Activated CD4-positive, alpha-beta T cell treated with anti-CD3 and anti-CD28 coated beads, Interleukin-2, amount 50 U/mL, for 1 hour (primary cell): ENCODE measurements at places on chromosomes 1 and 21.

DNA sequence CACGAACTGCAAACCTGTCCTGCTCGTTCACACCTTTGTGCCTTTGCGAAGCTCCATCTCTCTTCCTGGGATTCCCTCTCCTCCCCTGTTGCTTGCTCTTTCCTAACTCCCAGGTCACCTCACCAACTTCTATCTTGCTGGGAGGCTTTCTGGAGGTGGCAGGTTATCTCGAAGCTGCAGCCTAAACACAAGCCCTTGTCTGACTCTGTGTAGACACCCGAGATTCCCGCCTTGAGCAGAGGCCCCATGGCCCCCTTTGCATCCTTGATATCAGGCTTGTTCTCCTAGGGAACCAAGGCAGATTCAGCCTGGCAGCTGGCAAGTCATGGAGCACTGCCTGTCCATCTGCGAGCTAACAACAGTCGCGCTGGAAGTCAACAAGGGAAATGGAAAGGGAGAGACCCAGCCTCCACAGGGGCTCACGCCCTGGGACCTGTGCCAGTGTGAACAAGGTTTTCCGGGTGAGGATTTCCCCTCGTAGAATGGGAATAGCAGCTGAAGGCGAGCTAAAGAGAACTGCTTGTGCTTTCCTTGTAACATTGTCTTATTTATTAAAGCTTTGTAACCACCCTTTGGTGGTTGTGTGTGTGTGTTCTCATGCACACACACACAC, 109.5 kb upstream of the JUN start:
- DNase-seq: no peak

DNA sequence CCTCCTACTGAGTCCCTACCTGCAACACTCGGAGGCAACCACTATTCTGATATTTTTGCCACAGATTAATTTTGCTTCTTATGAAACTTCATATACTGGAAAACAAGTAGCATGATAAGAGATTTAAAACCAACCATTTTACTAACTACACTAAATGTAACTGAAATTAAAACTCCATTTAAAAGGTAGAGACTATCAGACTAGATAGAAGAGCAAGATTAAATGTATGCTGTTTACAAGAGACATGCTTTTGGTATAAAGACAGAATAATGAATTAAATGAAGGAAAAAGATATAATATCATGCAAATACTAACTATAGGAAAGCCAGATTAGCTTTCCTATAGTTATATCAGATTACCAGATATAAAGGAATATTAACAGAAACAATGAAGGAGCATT, 175.9 kb downstream of the DYRK1A start:
- no peak for DNase-seq

DNA sequence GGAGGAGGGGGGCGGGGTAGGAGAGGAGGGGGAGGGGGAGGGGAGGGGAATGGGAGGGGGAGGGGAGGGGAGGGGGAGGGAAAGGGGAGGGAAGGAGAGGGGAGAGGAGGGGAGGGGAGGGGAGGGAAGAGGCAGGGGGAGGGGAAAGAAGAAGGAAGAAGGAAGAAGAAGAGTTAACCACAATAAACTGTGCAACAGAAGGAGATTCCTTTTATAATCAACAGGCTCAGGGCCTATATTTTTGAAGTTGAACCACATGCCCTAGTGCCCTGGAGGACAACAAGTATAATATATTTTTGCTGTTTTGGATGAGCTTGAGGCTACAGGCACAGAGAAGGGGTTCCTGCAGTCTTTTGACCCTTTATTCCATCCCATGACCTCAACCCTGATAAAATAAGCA, 228.2 kb upstream of the IRF2BP2 start:
- no peak for DNase-seq

- no peak for DNase-seq
These were observed 114.0 kb upstream of the RAB4A start for GRCh38 chr1:229156872-229157271.

- DNase-seq: no peak
These were observed 5.8 kb downstream of the ECE1 start for GRCh38 chr1:21284206-21285054.

DNA sequence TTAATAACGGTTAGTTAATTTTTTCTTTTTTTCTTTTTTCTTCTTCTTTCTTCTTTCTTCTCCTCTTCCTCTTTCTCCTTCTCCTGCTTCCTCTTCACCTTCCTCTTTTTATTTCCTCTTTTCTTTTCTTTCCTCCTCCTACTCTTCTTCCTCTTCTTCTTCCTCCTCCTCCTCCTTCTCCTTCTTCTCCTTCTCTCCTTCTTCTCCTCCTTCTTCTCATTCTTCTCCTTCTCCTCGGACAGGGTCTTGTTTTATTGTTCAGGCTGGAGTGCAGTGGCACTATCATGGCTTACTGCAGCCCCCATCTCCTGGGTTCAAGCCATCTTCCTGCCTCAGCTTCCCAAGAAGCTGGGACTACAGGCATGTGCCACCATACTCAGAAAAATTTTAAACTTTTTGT, 13.4 kb upstream of the ACBD3 start:
- no peak for DNase-seq

- DNase-seq: no peak
These were observed 406.5 kb downstream of the DUSP10 start for GRCh38 chr1:221335161-221336101.

DNA sequence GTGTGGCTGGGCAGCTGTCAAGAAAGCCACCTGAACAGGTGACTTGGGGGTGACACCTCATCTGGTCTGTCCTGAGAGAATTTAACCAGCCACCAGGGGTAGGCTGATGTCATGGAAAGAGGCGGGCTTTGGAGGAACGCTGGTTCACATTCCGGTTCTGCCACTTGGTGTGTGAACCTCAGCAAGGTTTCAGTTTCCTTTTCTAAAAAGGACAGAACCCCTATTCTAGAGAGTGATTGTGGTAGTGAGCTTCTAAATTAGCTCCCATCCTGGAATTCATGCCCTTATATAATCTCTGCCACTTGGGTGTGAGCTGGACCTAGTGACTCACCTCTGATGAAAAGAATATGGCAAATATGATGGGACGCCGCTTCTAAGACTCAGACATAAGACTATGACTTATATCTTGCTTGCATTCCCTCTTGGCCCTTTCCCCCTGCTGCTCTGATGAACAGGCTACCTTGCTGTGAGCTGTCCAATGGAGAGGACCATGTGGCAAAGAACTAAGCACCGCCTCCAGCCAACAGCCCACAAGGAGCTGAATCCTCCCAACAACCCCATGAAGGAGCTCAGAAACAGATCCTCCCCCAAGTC, 332.1 kb downstream of the RRAGC start:
- DNase-seq: peak; percentile 32

- no peak for DNase-seq
These were observed 74.2 kb downstream of the CD34 start for GRCh38 chr1:207836591-207837347.

GRCh38 chr1:206634365-206635079, 814 bp upstream of the DYRK3 start:
- peak; percentile 73 for DNase-seq

DNA sequence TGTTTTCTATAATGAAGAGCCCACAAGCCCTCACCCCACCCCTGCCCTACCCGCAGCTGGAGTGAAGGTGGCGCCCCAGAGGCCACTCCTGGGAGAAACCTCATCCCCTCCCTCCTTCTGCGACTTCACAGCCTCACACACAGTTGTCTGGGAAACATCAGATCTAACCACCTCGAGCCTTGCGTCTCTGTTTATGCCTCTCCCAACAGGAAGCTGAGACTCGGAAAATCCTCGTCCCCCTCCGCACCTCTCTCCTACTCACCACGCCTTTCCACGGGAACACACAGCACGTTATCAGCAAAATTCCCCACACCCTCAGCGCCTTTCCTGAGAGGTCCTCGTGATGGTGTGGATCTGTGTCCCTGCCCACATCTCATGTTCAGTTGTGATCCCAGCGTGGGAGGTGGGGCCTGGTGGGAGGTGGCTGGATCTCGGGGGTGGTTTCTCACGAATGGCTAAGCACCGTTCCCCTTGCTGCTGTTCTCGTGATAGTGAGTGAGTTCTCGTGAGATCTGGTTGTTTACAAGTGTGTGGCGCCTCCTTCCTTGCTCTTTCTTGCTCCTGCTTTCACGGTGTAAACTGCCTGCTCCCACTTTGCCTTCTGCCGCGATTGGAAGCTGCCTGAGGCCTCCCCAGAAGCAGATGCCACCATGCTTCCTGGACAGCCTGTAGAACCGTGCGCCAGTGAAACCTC, 190.6 kb downstream of the KIF26B start:
- DNase-seq: no peak

GRCh38 chr1:48114596-48115382, 107.7 kb upstream of the SLC5A9 start:
- no peak for DNase-seq

DNA sequence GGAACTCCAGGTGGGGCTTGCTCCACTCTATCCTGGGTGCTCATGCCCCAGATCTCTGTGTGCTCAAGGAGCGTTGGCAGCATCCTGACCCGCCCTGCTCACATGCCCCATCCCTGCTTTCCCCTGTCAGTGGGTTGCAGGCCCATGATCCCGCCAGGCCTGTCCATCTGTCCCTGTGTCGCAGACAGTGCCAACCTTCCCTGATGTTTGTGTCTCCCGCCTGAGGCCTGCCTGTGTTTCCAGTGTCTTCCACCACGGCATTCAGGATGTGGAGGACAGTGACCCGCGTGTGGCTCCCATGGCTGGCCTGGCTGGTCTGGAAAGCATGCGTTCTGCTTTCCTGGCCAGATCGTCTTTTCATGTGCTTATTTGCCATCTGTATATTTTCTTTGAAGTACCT, 82.9 kb downstream of the PCBP3 start:
- DNase-seq: no peak

GRCh38 chr1:54271341-54271740, 71.4 kb downstream of the MRPL37 start:
- DNase-seq: no peak

DNA sequence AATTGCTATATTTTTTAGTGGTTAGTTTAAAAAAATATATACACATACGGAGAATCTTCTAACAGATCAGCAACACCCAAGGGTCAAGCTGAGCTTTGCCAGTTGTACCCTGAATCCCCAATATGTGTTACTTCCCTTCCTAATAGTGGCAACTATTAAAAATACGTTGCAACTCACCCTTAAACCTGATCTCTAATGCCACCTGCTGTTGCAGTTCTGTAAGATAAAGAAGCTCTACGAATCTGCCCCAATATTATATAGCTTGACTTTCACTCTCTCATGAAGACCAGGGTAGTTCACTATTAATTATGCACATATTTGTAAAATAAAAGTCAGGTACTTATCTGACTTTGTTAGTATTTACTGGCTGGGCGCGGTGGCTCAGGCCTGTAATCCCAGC, 58.4 kb downstream of the ASH1L start:
- DNase-seq: no peak

- no peak for DNase-seq
These were observed 21.3 kb upstream of the PRSS38 start for GRCh38 chr1:227793948-227794816.

GRCh38 chr1:21397813-21398188, 42.1 kb upstream of the NBPF3 start:
- DNase-seq: no peak

- DNase-seq: no peak
These were observed 16.2 kb downstream of the NT5C1A start for GRCh38 chr1:39655578-39656268.

- no peak for DNase-seq
These were observed 13.9 kb downstream of the LSS start for GRCh38 chr21:46214478-46215340.

DNA sequence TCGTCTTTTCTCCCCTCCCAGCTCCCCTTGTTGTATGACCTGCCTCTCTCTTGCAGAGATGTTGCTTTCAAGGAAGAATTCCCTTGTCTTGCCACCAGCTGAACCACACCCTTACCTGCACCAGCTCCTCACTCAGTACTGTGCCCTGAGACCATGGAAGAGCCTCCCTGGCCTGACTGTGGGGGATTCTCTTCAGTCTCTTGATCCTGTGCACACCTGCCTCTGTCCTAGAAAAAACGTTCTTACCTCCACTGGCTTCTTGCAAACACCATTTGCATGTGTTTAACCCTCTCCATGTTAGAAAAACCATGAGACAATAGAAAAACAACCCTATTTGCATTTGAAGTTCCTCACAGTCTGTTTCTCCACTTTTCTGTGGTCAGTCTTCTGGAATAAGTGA, 43.3 kb upstream of the FCRL4 start:
- DNase-seq: no peak

- DNase-seq: no peak
These were observed 171.5 kb downstream of the ADSS2 start for GRCh38 chr1:244280201-244280600.

DNA sequence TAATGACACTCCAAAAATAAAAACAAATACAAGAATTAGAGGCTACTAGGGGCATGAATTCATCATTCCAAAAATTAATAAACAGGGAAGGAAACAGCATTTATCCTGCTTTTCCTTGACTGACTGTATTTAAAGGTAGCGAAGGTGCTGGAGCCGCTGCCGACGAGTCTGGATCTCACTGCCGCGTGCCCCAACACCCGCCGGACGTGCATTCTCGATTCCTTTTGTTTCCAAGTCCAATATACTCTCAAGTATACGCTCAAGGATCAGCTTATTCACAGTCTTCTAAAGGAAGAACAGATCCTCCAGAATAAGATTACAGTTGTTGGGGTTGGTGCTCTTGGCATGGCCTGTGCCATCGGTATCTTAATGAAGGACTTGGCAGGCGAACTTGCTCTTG, 88.2 kb upstream of the GNG4 start:
- no peak for DNase-seq

- no peak for DNase-seq
These were observed 637.5 kb downstream of the NPHP4 start for GRCh38 chr1:5354681-5355080.

GRCh38 chr21:44760376-44760775, 41.2 kb downstream of the UBE2G2 start:
- no peak for DNase-seq

- no peak for DNase-seq
These were observed 42.7 kb downstream of the RGL1 start for GRCh38 chr1:183847641-183848040.

- no peak for DNase-seq
These were observed 8.3 kb upstream of the C1orf167 start for GRCh38 chr1:11753555-11754208.
